T47D (cell line): ENCODE measurements at places on chromosomes 2 and 18.

DNA sequence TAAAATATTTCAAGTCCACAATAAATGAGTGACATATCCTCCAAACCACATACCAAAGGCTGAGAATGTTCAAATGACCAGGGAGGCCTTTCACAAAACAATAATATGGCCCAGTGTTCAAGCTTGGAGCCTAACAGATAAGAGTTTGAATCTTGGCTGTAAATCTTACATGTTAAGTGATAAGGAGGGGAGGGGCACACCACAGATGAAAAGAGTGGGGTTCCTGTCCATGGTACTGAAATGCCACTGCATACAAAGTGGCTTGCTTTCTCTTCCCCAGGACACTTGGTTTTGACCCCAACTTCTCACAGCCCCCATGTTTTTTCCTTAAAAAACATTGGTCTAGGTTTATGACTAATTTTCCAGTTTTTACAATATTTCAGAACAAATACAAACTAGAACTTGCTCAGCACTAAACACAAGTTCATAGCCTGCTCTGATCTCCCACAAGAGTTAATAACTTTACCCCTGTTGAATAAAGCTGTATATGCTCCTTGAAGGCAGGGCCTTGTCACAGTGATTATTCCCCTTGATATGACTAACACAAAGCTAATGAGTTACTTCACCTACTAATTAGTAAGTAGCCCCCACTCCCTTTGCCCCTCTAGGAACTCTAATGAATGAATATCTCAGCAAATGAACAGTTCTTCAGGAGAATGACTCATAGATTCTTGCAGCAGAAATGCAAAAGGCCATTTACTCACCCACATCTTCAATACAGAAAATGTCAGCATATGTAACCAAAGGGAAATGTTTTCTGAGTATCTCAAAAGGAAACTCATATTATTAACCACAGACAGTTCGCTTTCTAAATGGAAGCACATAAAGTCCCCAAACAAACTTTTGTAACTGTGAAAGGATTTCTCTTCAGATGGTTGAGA is 142.2 kb downstream of the SATB2 start:
- no peak for DNase-seq

DNA sequence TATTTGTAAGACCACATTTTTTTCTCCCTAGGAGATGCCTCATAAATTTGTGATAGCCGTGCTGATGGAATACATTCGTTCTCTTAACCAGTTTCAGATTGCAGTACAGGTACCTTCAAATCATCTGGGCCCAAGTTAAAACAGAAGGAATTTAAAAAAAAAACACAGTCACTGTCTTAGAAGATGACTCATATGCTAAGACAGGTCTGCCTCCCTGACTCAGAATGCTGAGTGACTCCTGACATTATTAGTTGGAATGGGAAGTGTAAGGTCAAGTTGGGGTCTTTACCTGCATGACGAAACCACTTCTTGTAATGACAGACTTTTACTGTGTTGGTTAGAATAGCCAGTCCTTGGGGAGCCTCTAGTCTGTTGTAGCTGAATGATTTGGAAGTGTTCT is 26.3 kb downstream of the RMC1 start:
- no peak for DNase-seq

- DNase-seq, result no peak
Measured at GRCh38 chr2:186946896-186947467, 98.0 kb upstream of the ZSWIM2 start.

DNA sequence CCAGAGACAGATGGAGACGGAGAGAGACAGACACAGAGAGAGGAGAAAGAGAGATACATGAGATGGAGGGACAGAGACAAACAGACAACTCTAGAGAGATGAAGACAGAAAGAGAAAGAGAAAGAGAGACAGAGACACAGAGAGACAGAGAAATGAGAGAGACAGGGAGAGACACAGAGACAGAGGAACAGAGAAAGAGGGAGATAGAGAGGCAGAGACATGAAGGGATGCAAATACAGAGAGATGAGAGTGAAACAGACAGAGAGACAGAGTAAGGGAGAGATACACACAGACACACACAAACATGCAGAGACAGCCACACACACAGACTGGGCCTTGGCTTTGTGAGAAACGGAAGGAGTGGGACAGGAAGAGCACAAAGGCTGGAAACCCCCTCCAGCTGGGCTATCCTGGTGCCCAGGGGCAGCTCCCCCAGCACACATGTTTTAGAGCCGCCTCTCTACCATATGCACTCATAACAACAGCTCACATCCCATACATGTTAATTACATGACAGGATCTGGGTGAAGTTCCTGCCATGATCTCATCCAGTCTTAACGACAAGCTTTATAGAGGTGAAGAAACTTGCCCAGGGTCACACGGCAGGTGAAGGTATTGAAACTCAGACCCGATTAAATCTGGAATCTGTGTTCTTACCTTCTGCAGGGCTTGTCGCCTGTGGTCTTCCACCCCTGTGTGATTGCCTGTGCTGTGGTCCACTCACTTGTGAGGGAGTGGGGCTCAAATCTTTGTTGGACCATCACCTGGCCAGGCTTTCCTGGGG is 32.4 kb downstream of the IL18R1 start:
- no peak for DNase-seq

GRCh38 chr2:77567723-77568122 is 45.5 kb upstream of the LRRTM4 start:
- no peak for DNase-seq

GRCh38 chr18:58087928-58088690 is 44.1 kb downstream of the NEDD4L start:
- DNase-seq, result no peak

DNA sequence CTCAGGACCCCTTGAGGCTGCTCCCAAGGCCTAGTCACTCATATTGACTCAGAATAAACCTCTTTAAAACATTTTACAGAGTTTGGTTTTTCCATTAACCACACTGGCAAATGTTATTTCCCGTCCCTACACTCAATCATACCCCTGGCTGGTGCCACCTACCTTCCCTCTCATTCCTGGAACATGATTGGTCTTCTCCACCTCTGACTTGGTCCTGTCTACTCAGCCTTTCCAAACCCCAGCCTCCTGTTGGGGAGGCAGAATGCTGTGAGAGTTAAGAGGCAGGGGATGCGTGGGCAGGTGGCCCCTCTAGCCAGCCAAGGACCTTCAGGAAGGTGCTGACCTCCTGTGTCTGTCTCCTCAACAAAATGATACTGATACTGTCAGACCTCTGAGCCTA is 149.3 kb downstream of the CABLES1 start:
- DNase-seq, result no peak

DNA sequence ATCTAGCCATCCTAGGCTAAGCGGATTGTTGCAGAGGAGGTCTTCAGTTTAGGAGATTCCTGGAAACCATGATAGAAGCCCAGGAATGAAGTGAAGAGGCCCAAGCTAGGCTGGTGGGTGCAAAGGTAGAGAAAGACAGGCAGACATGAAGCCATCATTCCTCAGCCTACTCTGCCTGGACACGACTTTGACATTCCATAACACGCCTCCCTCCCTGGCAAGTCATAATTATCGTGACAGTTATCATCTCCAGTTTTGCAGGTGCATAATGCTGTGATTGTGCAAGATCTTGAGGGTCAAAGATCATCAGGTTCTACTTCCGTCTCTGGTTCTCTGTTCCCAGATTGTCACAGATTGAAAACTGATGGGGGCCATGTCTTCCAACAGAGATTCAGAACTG is 15.2 kb upstream of the FZD5 start:
- no peak for DNase-seq
